ENCODE measurements at places on chromosomes 12 and 14.

GRCh38 chr14:72947366-72948160 is 21.3 kb downstream of the DCAF4 start:
- no peak for DNase-seq

GRCh38 chr12:77229640-77230442 is 164.5 kb upstream of the E2F7 start:
- DNase-seq: no peak

DNA sequence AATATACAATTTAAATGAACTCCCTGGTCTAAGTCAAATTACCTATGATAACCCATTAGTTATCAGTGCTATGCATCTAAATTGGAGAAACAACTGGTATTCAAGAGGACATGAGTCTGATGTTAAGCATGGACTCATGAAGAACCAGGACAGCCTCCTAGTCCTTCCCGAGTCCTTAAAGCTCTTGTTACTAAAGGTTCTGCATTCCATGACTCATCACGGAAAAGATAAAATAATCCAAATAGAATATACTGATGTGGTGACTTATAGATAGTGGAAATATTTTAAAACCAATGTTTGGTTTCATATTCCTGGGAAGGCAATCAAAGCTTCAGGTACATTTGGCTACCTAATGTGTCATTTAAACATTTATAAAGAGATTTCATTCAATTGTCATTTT is 117.2 kb upstream of the PMCH start:
- DNase-seq: no peak

DNA sequence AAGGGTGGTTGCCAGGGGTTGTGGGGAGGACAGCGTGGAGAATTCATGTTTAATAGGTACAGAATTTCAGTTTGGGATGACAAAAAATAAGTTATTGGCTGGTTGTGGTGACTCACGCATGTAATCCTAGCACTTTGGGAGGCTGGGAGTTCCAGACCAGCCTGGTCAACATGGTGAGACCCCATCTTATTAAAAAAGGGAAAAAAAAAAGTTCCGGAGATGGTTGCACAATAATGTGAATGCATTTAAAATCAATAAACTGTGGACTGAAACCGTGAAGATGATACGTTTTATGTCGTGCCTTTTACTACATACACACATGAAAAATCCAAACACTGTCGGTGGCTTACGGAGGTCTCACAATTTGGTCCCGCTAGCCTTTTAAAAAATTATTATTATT is 20.5 kb downstream of the GALNT6 start:
- DNase-seq: no peak

- no peak for DNase-seq
Observed at GRCh38 chr14:22026527-22026926, 352.9 kb upstream of the OR4E1 start.

GRCh38 chr12:116159593-116160200 is 117.8 kb downstream of the MED13L start:
- no peak for DNase-seq

GRCh38 chr14:76191297-76191696 is 39.6 kb downstream of the GPATCH2L start:
- no peak for DNase-seq

DNA sequence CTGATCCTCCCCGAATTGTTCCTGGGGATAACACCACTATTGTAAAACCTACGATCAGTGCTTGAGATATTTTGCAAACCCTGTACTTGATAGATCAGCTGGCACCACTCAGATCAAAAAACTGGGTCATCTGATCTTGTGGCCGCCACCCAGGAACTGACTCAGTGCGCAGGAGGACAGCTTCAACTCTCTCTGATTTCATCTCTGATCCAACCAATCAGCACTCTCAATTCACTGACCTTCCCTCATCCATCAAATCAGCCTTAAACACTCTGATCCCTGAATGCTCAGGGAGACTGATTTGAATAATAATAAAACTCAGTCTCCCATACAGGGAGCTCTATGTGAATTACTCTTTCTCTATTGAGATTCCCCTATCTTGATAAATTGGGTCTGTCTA is 4.2 kb upstream of the XPOT start:
- DNase-seq: peak; percentile 47

GRCh38 chr14:86521843-86522242 is 991.9 kb downstream of the FLRT2 start:
- DNase-seq: no peak

DNA sequence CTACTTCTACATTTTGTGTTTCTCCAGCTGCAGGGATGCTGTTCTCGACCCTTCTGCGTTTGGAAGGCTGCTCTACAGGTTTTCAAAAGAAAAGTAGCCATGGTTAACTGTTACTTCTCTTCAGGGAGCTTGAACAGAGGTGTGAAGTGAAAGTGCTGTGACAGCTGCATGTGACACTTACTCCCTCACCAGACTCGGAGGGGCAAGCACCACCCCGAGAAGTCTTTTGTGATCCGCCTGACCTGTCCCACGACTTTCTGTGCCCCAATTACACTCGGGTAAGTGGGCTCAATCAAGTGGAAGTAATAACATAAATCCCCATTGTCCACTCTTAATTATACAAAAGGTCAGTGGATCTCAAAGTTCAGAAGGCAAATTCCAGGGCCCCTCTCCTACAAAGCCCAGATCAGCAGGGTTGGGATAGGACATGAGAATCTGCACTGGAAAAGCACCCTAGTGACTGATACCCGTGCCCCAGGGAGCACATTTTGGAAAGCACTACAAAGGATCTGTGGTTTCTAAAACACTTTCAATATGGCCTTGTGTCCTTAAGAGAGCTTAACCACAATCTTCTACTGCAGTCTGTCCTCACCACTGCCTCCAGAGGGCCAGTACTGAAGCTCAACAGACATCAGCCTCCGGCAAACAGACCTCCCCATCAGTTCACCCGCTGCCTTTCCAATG is 11.5 kb downstream of the FICD start:
- DNase-seq: no peak

DNA sequence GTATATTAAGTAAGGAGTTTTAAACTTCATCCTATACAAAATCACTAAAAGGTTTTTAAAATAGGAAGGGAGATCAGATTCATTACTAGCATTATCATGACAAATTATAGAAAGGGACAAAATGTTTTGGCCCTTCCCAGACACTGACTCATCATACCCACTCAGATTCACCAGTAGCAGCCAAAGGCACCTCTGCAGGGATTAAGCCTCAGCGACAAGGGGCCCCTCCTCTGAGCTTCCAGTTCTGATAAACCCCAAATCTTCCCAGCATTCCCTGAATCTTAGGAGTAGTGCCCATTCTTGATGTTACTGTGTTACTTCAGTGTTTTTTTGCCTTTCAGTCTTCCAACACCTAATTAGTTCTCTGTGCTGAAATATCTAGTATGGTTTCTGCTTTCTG is 14.5 kb downstream of the KRAS start:
- DNase-seq: no peak

GRCh38 chr14:31280132-31280870 is 72.7 kb upstream of the HECTD1 start:
- no peak for DNase-seq

DNA sequence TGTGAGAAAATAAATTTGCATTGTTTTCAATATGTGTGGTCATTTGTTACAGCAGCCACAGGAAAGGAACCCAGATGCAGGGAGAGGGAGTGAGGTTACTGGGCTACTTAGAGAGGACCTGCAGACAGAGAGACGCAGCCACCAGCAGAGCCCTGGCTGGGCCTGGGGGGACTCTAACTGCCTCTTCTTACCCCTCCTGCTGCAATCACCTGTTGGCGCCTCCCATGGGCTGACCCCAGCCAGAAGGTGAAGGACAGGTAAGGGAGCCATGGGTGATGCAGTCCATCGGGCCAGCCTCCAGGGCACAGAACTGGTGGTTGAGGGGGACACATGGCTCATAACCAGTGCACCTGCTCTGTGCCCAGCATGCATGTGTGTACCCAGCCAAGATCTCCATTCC is 15.8 kb upstream of the RBM19 start:
- no peak for DNase-seq

DNA sequence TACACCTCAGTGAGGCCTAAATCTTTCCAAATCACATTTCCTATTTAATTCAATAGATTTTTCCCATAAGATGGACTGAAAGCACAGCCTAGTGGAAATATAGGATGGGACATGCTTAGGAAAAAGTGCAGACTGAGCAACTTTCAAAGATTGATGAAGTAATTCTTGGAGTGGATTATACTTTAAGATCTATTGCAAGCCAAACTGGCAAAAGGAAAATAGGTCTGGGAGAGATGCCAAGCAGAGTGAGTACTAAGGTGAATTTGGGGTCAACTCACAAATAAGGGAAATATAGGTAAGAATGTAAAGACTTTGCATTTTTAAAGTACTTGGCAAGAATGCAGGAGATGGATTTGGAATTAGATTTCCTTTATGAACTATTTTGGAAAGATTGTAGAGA is 170.2 kb upstream of the FOXG1 start:
- no peak for DNase-seq

DNA sequence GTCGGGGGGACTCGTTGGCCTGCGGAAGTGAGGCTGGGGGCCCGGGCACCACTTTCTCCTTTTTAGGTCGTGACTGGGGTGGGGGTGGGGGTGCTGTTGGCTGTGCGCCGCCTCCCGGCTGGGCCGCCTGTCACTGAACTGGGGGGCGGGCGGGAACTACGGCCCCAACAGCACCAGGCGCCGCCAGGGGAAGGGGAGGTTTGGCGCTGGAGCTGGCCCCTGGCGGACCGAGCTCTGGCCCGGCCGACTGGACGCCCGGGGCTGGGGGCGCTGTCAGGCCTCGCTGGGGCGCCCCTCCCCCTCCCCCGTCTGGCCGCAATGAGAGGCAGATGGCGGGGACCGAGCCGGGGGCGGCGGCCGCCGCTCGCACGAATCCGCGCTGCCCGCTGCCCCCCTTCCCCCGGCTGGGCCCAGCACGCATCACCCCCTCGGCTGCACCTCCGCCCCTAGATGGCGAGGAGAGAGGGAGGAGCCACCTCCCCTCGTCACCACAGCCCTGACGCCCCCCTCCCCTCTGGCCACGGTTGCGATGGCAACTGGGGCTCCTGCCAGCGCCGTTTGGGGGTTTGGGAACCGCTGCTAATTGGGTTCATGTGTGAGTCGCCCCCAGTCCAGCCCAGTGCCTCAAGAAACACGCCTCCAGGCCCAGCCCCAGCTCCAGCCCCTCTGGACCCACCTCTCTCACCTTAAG is 723 bp downstream of the NFATC4 start:
- no peak for DNase-seq

DNA sequence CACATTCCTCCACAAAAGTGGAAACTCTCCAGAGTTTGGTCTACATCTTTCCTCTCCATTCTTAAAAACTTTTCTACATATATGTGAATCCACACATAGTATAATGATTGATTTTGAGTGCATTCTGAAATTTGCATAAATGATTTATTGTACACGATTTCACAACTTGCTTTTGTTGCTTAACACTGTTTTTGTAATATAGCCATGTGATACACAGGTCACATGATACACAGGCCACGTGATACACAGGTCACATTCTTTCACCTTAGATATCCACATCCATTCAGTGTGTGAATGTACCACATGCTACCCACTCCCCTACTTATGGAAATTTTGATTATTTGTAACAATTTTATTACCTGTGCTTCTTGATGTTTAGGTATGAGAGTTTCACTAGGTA is 319.1 kb downstream of the ZFP36L1 start:
- no peak for DNase-seq

DNA sequence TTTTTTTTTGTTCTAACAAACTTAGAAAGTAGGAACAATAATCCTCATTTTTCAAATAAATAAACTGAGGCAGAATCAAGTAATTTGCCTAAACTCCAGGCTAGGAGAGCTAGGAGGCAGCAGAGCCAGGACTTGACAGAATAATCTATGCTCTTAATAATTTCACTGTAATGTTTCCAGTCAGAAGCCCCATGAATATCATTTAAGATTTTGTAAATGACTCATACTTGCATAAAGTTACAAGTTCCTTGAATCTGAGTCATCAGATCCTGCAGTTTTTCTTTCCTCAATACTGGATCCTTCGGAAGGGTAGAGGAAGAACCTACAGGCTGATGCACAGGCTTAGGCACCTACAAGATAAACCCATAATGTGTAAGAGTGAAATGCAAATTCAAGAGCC is 29.0 kb downstream of the CAPRIN2 start:
- DNase-seq: peak; percentile 89

DNA sequence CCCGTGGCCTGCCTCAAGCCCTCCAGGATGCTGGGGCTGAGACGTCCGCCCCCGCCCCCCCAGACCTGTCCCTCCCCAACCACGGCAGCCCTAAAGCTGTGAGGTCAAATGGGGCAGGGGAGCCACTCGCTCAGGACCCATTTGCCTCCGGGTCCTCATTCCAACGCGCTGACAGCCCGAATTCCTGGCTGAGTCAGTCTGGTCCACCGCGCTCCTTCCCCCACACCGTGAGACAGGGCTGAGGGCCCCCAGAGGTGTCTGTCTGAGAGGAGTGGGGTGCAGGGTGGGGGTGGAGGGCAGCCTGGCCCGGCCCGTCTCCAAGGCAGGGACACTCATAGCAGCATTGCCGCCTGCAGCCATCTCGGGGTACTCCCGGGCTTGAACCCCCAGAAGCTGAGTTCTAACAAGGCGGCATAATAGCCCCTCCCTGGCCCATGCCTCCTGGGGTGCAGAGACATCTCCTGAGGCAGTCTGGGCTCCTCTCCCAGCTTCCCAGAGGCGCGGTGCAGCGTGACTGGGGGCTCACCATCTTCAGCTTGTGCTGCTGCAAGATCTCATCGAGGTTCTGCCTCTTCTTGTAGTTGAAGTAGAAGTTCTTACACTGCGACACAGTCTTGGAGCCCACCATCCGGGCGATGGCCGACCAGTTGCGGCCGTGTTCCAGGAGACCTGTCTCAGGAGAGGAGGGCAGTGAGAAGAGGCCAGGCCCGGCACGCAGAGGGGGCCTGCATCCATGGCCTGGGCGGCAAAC is 90.5 kb downstream of the RFLNA start:
- DNase-seq: no peak

- no peak for DNase-seq
Observed at GRCh38 chr12:91885851-91886731, 259.6 kb downstream of the BTG1 start.

- DNase-seq: peak; percentile 27
Observed at GRCh38 chr12:104057771-104058197, 6.5 kb upstream of the HCFC2 start.

DNA sequence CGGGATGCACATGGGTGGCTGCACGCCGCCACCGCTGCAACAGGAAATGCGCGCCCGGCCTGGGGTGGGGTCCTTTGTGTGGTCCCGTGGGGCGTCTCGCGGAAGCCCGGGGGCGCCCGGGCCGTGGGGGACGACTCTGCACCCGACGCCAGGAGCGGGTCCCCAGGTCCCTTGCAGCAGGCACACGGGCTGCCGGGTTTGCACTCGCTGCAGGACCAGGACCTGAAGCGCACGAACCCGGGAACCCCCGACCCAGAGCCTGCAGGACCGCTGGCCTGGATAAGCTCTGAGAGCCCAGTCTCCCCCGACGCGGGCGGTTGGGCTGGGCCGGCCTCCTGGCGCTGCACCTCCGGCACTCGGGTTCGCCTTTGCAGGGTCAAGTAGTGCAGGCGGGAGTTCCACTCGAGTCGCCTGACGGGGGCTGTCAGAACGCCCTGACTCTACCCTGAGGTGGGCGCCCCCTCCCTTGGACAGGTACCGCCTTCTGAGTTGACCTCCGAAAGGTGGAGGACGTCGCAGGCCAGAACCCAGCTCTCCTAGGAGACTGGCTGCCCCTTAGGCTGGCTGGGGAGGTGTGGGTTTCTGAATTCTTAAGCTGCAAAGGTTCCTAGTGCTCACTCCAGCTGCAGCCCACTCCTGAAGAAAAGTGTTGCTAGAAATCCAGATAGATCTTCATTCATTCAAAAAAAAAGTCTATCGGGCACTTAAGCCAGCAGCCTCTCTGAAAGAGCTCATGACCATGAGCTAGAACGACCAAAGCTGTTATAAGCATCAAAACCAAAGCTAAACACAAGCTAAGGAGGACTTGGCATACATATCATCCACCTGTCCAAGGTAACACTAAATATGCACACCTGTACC is 68.0 kb downstream of the RNF34 start:
- no peak for DNase-seq

Measured in SW 1271 (cell line).